Stimulated activated CD8-positive, alpha-beta memory T cell treated with anti-CD3 and anti-CD28 coated beads, Interleukin-15, amount 100 ng/mL, for 4 hours (primary cell): ENCODE measurements at places on chromosomes 5 and 9.

- no peak for DNase-seq
These were observed 286.9 kb downstream of the GADD45G start for GRCh38 chr9:89891591-89892304.

- DNase-seq, result no peak
These were observed 34.8 kb upstream of the TRIO start for GRCh38 chr5:14108170-14108996.

- no peak for DNase-seq
These were observed 118.4 kb downstream of the PAPPA start for GRCh38 chr9:116271991-116272390.

DNA sequence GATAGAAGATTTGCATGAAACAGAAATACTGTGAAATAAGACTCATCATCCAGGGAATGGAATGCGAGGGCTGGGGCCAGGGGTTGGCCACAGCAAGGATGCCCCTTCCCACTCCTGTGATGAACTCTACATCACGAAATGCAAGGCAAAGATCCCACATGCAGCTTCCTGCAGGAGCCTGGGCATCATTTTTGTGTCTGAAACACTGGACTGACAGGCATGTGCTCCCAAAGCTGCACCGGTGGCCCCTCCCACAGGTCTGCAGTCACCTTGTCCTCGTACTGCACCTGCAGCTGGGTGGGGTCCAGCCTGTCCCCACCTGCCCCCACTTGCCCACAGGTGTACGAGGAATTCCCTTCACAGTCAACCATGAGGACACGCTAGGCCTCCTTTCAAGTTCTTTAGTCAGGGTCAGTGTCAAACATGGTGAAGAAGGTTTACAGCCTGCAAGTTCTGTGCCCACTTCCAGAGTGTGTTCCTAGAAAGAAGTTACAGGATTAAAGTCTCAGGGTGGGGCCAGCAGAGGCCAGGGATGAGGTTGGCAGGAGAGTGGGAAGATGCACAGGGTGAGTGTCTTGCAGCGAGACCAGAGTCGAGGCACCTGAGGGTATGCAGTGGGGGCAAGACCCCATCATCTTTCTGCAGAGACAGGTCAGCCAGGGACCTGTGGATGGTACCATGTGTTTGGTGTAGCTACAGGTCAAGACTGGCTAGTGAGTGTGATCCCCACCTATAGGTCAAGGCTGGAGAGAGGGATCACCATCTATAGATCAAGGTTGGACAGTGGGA, 155.0 kb upstream of the IRX2 start:
- DNase-seq, result no peak

DNA sequence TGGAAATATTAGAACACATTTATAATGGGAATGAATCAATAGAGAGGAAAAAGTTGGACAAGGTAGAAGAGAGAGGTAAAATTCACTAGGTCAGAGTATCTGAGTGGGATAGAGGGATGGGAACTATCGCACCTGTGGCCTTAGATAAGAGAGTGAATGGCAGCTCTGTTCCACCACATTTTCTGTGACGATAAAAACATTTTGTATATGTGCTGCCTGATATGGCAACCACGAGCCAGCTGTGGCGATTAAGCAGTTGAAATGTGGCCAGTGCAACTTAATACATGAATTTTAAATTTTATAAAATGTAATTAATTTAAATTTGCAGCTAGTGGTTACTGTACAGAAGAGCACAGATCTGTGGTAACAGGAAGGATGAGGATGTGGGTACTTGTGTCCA, 46.7 kb downstream of the ZNF354A start:
- no peak for DNase-seq
